ENCODE measurements at places on chromosomes 12 and 14.
A peak's percentile ranks its signal among the peaks of the same experiment; 100 is the strongest.

DNA sequence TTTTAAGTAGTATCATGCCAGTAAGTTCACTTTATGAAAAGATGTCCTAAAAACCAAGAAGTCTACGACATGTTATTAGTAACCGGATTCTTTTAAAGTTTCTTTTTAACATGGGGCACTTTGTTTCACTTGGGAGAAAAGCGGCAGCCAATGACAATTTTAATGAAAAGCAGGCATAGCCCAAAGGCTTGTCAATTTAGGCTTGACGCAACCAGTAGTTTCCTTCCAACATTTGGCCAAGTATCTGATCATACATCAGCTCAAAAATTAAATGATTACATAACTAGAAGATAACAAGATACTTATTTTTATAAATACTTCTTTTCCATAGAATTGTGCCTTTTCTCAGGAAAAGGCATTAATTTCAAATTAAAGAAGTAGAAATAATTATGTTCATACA, 112.8 kb downstream of the TXNDC16 start:
- no peak for DNase-seq

GRCh38 chr12:77382096-77382742, 316.9 kb upstream of the E2F7 start:
- DNase-seq, result no peak

DNA sequence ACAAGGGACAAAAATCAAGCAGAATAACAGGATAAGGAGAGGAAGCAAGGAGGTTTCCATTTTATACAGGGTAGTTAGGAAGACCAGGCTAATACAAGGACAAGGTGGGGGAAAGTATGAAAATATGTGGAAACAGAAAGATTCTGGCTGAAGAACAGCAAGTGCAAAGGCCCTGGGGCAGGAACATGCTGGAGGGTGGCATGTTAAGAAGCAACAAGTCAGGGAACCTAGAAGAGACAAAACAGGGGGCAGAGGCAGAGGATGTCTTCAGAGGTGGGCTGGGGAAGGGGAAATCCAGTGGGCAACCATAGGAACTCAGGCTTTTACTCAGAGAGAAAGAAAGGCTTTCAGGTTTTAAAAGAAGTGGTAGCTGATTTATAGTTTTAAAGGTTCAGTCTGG, 54.8 kb downstream of the NT5DC3 start:
- DNase-seq, result no peak

DNA sequence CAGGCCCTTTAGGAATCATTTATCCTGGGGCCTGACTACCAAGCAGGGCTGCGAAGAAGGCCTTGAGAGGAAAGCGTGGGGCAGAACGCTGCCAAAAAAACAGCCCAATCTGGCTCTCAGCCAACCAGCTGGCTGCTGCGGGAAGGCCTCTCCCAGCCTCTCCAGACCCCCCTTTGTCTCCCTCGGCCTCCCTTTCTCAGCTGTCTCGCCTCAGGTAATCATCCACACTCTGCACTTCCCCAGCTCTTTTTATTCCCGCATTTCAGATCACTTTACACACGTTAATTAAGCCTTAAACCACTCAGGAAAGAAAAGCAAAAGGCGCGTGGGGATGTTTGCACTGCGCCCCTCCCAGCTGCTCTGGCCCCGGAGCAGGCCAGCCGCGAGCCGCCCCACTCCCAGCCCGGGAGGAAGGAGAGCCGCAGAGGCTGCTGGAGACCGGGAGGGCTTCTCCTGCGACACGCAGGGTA, 208.2 kb upstream of the FOXN3 start:
- no peak for DNase-seq

DNA sequence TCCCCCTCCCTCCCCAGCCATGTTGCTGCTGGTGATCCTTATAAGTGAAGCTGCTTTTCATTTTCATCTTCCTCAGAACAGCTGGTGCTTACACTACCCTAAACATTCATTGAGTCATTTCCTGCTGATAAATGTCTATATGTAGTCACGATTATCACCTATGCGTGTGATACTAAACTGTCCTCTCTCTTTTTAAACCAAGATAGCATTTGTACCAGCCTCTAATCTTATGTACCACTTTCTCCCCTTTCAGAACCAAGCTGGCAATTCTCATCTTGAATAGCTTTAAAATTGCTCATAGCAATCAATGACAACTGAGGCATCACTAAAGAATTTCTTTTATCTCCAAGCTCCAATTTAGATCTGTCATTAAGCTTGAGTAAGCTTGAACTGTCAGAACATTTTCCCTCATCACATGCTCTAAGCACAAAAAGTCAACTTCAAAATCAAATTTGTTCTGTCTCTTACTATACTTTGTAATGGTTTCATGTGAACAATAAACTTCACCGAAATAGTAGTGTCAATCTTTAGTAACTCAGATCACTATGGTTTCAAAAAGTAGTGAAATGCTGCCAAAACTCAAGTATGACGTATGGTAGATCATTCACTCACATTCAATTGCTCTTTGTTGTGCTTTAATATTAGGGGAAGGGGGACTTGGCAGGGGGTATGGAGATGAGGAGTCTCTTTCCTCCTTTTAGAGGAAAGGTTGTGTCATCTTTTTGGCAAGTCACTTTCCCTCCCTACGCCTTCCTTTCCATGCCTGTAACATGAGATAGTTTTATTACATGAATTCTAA, 178.1 kb upstream of the NOVA1 start:
- DNase-seq, result no peak

GRCh38 chr14:23633160-23633701, 2.9 kb upstream of the DHRS2 start:
- no peak for DNase-seq

- no peak for DNase-seq
Observed at GRCh38 chr12:89273525-89273924, 78.8 kb downstream of the DUSP6 start.

- no peak for DNase-seq
Observed at GRCh38 chr12:3680919-3681594, 71.9 kb downstream of the CRACR2A start.

DNA sequence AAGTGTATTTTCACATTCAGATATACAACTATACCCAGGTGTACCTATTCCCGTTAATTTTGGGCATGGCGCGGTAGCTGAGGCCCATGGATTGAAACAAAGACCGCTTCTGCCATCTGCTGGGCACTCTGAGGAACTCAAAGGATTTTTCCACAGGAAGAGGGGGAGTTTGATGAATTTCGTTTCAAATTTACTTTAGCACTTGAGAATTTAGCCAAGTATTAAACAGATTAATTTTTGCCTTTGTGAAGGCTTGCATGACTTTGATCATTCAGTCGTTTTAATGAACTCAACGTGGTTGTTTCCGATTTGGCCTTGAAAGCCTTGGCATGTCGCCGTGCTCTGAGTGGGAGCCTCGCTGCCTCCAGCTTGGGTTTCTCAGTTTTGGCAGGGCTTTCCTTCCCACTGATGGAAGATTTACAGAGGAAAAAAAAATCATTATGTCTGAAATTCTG, 153.2 kb upstream of the DDHD1 start:
- peak; percentile 52 for DNase-seq

GRCh38 chr12:87425942-87426554, 603.2 kb downstream of the C12orf50 start:
- DNase-seq, result no peak

GRCh38 chr12:117850048-117850447, 118.7 kb downstream of the KSR2 start:
- DNase-seq, result peak; percentile 51

DNA sequence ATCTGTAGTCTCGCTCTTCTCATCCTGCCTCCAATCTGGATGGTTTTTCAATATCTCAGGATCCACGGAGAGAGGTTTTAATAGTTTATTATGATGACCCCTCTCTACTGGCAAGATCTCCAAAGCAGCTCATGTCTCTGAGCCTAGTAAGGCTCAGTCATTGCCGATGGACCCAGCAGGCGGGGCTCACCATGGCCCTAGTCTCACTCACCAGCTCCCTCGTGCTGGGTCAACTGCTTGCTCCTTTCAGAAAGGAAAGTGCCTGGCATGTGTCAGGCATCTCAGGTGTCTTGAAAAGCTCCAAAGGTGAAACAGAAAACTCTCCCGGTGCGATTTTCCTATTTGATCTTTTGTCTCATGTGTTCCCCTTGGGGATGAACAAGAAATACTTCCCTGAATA, 179.0 kb downstream of the CALM1 start:
- no peak for DNase-seq

GRCh38 chr14:57066887-57067513, 201.7 kb downstream of the EXOC5 start:
- DNase-seq, result no peak

DNA sequence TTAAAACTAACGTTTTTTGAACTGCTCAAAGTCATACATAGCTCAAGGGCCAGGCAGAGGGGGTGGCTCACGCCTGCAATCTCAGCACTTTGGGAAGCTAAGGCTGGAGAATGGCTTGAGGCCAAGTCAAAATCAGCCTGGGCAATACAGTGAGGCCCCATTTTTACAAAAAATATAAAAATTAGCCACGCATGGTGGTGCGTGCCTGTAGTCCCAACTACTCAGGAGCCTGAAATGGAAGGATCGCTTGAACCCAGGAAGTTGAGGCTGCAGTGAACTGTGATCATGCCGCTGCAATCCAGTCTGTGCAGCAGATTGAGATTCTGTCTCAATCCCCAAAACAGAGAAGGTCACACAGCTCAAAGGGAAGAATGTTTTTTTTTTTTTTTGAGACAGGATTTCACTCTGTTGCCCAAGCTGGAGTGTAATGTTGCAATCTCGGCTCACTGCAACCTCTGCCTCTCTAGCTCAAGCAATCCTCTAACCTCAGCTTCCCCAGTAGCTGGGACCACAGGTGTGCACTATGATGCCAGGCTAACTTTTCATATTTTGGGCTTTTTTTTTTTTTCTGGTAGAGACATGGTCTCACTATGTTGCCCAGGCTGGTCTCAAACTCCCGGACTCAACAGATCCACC, 2.9 kb downstream of the RBM23 start:
- DNase-seq, result no peak

- no peak for DNase-seq
Observed at GRCh38 chr12:26492406-26492805, 297.0 kb downstream of the SSPN start.

GRCh38 chr14:99125113-99125512, 146.9 kb downstream of the BCL11B start:
- no peak for DNase-seq

DNA sequence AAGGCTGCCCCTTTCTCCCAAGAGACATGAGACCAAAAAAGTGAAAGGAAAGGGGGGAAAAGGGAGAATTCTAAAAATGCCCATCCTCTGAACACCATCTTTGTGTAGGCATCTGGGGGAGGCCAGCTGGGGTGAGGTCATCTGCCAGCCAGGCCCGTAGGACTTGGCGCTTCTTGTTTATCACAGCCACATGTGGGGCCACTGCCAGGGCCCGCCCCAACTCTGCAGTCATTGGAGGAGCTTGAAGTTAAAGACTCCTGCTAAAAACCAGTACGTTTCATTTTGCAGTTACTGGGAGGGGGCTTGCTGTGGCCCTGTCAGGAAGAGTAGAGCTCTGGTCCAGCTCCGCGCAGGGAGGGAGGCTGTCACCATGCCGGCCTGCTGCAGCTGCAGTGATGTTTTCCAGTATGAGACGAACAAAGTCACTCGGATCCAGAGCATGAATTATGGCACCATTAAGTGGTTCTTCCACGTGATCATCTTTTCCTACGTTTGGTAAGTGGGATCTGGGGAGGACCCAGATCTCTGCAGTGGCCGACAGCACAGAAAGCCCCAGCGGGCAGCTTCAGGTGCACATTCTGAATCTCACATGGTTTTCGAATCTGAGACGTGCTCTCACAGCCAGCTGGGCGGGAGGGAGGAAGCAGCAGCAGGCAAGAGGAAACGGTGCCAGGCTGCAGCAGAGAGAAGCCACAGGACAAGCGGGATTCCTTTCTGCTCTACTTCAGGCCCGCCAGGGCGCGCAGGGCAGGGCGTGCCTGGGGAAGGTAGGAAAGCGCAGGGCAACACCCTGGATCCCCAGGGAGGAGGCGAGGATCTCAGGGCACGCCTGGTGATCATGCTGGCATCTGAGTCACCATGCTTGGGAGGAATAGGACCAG, at the start of gene P2RX7:
Gene P2RX7, plus strand, starts transcription at position 276 of the 881 bp plus-strand sequence. Its CDS starts 95 bp downstream, at position 371.
- peak; percentile 80 for DNase-seq

- no peak for DNase-seq
Observed at GRCh38 chr12:84397846-84398245, 514.8 kb downstream of the SLC6A15 start.

DNA sequence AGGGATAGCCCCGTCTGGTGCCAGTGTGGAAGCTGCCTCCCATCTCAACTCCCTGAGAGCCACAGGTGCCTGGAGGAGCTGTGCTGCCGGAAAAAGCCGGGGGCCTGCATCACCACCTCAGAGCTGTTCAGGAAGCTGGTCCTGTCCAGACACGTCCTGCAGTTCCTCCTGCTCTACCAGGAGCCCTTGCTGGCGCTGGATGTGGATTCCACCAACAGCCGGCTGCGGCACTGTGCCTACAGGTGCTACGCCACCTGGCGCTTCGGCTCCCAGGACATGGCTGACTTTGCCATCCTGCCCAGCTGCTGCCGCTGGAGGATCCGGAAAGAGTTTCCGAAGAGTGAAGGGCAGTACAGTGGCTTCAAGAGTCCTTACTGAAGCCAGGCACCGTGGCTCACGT, 25.5 kb upstream of the P2RX4 start:
- DNase-seq, result no peak

GRCh38 chr12:18146363-18146762, 56.4 kb upstream of the RERGL start:
- no peak for DNase-seq

GRCh38 chr12:31715283-31715825, 13.5 kb downstream of the AMN1 start:
- no peak for DNase-seq

- DNase-seq, result no peak
Observed at GRCh38 chr12:32881107-32881506, 15.5 kb downstream of the PKP2 start.

- no peak for DNase-seq
Observed at GRCh38 chr12:66602483-66603143, 76.3 kb downstream of the GRIP1 start.

- no peak for DNase-seq
Observed at GRCh38 chr12:53353257-53353655, 17.1 kb upstream of the SP7 start.

DNA sequence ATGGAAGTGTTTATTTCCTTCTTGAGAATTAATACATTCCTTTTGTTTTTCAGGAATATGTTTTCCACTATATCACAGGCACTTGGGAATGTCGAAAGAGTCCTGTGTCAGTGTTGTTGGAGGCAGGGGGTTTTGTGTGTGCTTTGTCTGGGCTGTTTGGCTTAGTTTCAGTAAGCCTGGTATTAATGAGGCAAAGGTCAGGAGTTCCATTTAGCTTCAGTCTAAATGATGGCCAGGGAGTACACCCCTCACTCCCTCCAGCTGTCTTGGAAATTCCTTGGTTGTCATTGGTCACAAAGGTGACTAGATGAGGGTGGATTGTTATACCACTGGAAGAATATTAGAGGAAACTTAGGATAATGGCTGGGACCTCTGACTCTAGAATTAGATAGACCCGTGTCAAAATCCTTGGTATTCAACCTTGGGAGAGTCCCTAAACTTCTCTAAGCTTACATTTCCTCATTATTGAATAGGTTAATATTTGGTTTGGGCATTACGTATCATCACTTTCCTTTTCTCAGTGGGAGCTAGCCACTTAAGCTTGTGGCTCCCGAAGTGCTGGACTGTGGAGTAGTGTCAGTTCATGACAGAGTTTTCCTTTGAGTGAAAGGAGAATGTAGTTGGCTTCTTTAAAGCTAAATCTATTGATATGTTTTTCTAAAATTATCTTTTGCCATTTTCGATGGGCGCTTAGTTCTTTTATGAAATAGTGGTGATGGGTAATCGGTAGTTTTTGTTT, 5.2 kb downstream of the FRS2 start:
- peak; percentile 31 for DNase-seq

All from EL (cell line).